ENCODE measurements at places on chromosomes 1 and 21.

- peak; percentile 21 for DNase-seq
Observed at GRCh38 chr1:6260433-6260934, 414 bp downstream of the GPR153 start.

DNA sequence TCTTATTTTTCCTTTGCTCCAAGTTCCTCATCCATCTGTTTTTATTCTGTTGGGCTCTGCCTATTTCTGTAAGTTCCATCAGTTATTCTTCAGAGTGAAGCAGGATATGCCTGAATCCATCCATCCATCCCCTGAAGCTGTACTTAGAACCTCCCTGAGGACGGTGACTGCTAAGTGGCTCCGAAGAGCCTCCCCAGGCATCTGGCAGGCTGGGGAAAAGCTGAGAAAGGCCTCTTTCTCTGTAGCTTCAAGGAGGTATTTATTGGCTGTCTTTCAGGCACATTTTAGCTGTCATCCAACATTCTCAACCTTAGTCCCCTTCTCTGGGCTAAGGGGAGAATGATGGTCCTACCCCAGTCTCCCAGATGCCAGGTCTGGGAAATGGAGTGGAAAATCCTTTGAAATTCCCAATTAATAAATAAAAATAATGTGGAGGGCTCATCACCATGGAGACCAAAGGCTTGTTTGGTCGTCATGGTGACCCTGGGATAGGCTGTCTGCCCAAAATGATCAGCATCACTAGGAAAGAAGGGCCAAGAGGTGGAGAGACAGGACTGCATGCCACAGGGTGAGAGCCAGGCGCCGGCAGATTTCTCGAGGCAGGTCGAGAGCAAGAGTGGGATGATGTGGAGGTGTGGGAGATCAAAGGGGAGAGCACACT is 82.0 kb downstream of the UBIAD1 start:
- DNase-seq, result no peak

- DNase-seq, result no peak
Observed at GRCh38 chr1:72397786-72398185, 115.4 kb upstream of the NEGR1 start.

DNA sequence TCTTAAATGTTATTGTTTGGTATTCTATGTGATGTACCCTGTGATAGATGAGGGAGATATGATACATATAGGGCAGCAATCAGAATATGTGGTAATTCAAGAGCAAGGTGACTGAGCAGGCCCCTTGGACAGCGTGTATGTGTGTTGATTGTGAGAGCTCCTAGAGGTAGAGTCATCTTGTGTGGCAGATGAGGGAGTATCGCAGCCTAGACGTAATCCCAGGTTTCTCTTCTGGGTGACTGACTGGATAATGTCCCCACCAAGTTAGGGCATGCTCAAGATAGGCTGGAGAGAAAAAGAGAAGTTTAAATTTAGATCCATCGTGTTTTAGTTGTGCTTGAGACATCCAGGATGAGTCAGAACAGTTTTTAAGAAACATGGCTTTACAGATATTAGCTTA is 185.3 kb downstream of the ZP4 start:
- DNase-seq, result no peak

- no peak for DNase-seq
Observed at GRCh38 chr1:200299571-200299970, 110.3 kb downstream of the ZNF281 start.

DNA sequence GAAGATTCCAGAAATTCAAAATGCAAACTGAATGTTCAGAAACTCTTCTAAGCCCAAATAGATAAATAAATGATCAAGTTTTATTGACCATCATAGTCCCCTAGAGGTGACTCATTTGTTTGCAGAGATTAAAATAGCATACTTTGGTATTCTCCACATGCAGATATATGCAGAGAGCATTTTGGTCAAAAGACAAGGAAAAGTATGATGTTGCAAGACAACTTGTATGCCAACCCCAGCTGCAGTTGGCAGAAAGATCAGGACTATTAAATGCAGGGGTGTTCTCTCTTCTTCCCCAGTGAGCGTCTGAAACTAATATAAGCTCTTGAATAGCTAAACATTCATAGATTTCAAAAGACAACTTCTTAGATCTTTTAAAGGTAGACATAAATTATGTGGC is 404.9 kb downstream of the LTN1 start:
- no peak for DNase-seq

DNA sequence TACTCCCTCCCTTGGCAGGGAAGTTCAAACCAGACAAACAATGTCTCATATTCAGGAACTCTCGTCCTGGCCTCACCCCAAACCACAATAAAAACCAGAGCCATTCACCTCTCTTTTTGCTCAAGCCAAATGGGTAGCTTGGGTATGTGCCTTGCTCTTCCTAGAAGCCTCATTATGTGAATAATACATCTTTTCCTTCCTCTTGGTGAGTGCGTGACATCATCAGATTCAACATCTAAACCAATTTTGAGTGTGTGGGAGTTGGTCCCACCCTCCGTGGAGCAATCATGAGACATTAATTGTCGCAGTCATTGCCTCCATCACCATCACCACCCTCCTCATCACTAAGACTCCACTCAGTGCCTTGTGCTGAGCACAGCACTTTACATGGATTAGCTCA is 482.9 kb downstream of the PTPRU start:
- no peak for DNase-seq

DNA sequence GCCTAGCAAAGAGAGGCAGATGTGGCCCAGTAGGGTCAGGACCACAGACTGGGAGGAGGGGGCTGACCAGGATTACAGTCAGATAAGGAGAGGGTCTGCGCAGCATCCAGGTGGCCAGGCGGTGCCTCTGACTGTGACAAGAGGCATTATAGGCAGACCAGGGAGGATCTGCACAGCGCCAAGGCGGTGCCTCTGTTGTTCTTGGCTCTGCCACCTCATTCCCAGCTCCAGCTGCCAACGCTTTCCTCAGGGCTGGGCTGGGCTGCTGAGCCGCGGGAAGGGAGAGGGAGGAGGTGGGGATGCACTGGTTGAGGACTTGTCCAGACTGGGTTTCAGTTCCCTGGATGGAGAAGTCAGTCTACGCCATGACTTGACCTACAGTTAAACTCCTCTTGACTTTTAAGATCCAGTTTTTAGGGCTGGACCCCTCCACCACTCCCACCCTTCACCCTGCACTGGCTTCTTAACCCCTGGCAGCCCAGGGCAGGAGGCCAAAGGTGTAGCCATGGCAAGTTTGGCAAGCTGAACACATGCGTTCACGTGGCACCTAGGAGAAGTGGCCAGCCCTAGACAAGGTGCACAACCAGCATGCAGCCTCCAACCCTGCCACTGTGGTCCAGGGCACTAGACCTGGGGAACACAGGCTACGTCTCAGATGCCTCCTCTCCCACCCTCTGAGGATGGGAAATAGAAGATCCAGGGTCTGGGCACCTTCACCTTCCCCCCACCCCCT is 4.5 kb upstream of the CRABP2 start:
- DNase-seq, result no peak
